Stimulated activated CD4-positive, alpha-beta T cell treated with anti-CD3 and anti-CD28 coated beads, Interleukin-1b, Interleukin-23, amount 100 ng/mL, for 1 hour (primary cell): ENCODE measurements at places on chromosomes 13 and 19.

GRCh38 chr13:76722782-76723181 is 163.4 kb downstream of the KCTD12 start:
- DNase-seq: no peak

GRCh38 chr19:4061683-4062418 is 4.8 kb downstream of the ZBTB7A start:
- no peak for DNase-seq

DNA sequence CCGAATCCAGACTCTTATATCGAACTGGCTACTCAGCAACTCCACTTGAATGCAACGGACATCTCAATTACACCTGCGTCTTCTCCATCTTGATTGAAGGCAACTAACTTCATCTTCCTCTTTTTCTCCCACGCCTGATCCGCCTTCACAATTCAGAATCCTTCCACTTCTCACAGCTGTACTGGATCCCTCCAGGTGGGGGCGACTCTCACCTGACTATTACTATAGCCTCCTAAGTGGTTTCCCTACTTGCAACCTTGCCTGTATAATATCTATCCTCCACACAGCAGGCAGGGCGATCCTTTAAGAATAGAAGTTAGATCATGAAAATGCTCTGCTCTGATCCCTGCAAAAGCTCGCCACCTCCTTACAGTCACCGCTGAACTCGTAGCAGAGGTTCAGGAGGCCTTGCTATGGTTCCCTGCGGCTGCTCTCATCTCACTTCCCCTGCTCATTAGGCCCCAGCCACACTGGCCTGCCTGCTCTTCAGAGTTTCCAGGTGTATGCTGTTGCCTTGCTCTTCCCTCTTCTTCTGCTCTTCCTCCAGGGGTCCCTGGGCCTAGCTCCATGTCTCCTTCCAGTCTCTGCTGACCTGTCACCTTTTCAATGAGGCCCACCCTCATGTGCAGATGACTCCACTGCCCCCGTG is 31.9 kb downstream of the RFXAP start:
- no peak for DNase-seq

GRCh38 chr19:31699421-31699820 is 350.2 kb upstream of the TSHZ3 start:
- DNase-seq: no peak

DNA sequence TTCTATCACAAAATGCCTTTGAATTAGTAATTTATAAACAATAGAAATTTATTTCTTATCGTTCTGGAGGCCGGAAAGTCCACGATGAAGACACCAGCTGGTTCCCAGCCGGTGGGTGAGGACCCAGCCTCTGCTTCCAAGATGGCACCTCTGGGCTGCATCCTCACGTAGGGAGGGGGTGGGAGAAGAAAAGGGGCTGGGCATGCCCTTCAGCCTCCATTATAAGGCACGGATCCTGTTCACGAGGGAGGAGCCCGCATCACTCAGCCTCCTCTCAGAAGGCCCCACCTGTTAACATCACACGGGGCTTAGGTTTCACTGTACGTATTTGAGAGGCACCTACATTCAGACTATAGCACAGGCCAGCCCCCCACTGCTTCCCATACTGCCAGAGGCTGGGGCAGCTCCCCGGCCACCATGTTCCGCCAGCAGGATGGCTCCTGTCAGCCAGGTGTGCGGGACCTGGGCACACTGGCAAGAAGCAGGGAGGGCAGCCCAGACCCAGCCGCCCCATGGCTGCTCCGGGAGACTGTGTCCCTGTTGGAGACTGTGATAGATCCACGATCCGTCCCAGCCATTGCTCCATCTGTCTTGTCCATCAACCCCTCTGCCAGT is 131.6 kb downstream of the SOX1 start:
- DNase-seq: no peak

DNA sequence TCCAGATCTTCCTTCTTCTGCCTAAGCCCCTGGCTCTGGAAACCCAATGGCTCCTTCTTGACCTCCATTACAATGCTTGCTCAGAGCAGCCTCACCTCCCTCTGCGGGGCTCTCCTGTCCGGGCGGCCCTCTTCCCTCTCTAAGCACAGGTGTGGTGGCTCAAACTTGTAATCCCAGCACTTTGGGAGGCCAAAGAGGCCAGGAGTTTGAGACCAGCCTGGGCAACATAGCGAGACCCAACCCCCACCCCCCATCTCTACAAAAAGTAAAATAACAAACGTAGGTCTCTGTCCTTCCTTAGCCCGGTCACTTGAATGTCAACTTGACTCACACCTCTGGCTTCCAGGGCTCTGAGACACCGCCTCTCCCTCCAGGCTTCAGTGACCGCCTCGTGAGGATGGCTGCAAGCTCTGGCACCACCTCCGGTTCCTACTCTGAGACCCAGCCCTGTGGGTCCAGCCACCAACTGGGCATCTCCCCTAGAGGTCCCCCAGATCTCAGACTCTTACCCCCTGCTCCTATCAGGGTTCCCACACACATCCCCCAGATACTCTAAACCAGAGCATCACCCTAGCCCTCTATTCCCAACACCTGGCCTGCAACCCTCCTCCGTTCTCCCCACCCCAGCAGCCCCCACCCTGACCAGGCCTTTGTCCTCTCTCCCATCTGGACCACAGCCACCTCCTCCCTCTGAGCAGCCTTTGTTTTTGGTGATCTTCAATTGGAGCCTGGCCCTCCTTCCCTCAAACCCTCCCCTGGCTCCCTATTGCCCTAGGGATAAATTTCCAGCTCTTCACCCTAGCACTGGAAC is 4.7 kb upstream of the TLE2 start:
- DNase-seq: no peak

GRCh38 chr19:55418185-55418584 is 10.6 kb upstream of the UBE2S start:
- no peak for DNase-seq

- DNase-seq: no peak
Observed at GRCh38 chr13:52894413-52894812, 46.0 kb upstream of the PCDH8 start.

GRCh38 chr13:100139817-100140216 is 50.9 kb downstream of the PCCA start:
- DNase-seq: no peak

GRCh38 chr19:48915757-48916156 is 15.6 kb downstream of the NUCB1 start:
- no peak for DNase-seq

GRCh38 chr19:55698256-55698655 is 23.2 kb downstream of the EPN1 start:
- DNase-seq: no peak

DNA sequence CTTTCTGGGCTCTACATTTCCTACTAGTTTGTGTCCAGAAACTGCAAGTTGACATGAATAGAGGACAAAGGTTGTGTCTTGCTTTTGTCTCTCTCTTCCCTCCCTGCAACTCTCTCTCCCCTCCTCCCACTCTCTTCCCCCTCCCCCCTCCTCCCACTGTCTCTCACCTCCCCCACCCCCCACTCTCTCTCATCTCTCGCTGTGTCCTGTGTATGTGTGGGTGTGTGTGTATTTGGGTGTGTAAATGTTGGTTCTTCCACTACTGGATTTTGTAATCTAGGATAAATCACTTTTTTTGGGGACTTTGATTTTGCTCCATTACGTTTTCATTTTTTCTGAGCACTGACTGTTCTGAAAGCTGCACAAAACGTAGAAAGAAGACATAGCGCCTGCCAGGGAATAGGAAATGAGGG is 48.4 kb downstream of the AKAP11 start:
- DNase-seq: no peak

DNA sequence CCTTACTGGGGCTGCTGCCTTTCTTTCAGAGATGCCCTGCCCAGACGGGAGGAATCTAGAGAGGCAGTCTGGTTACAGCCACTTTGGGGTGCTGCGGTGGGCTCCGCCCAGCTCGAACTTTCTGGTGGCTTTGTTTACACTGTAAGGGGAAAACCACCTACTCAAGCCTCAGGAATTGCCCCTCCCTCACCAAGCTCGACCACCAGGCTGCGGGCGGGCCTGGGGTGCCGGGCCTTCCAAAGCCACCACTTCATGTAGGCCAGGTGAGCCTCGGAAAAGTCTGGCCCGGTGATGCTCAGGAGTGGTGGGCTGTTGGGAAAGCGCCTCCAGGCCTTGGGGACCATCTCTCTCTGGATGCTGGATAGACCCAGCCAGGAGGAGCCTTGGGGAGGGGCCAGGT is 218.6 kb downstream of the MTUS2 start:
- no peak for DNase-seq

- no peak for DNase-seq
Observed at GRCh38 chr13:93751117-93751516, 524.5 kb downstream of the GPC6 start.

GRCh38 chr13:112822851-112823250 is 133.0 kb downstream of the ATP11A start:
- DNase-seq: no peak

- no peak for DNase-seq
Observed at GRCh38 chr13:55991666-55992065, 1149.1 kb upstream of the PRR20A start.

GRCh38 chr19:18193388-18194180 is 566 bp downstream of the MPV17L2 start:
- DNase-seq: no peak

GRCh38 chr19:16496613-16496983 is 404 bp downstream of the C19orf44 start:
- no peak for DNase-seq

- DNase-seq: peak; percentile 48
Observed at GRCh38 chr19:49333811-49334288, 1.4 kb upstream of the CD37 start.

DNA sequence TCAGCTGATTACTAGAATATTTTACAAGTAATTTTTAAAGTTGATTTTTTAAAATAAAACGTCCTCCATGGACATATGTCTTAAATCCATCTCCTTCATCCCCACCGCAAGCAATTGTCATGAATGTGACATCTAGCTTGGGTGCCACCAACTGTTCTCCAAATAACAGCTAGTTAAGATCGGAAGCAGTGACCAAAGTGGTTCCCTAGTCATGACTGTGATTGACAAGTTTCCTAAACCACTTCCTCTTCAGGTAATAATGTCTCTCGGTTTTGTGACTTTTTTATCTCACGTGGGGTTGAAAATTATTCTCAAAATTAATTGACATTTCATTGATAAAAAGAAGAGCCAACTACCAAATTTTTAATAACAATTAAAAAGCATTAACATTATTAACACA is 135.3 kb upstream of the MIR17HG start:
- DNase-seq: no peak

DNA sequence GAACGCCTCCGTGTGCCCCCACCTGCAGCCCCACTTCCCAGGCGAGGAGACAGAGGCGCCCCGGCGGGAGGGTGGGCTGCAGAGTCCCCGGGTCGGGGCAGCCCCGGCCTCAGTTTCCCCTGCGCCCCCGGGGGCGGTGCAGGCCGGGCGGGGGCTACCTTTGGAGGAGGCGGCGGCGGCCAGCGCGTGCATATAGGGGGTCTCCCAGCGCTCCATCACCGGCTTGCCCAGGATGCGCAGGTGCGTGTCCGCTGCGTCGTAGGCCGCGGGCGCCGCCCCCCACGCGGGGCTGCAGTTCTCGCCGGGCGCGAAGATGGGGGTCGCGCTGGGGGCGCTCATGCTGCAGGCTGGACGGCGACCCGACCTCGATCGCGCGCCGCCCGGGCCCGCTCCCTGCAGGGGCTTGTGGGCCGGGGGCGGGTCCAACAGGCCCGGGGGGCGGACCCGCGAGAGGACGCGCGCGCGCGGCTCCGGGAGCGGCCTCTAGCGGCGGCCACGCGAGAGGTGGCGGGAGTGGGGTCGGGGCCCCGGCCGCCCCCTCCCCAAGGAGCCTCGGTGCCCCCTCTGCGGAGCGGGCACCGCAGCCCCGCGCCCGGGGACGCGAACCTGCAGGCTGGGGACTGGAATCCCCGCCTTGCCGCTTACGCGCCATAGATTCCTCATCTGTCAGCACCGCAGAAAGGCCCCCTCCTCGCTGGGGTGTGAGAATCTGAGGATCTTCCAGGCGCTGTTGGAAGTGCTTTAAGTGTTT is at the start of gene GAMT:
TSS of gene GAMT (minus strand) at position 405 of the 751 bp plus-strand sequence. CDS start at position 339, 66 bp downstream.
- DNase-seq: no peak

DNA sequence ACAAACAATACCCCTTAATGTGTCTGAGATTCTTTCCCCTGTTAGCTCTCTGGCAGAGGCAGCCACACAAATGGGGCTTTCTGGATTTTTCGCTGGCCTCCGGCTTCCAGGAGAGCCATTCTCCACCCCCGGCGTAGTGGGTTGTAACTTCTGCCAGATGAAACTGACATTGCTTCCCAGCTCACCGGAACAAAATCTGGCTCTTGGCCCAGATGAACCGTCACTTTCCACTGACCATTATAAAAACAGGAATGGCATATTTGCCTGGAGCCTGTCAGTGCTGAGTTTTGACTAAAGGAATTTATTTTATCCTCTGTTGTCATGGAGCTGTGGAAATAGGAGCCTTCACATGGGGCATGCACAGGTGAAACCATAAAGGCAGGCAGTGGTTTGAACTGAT is 120.6 kb upstream of the GPR12 start:
- DNase-seq: no peak

GRCh38 chr19:3537101-3537437 is 1.9 kb upstream of the TEKTIP1 start:
- DNase-seq: no peak

DNA sequence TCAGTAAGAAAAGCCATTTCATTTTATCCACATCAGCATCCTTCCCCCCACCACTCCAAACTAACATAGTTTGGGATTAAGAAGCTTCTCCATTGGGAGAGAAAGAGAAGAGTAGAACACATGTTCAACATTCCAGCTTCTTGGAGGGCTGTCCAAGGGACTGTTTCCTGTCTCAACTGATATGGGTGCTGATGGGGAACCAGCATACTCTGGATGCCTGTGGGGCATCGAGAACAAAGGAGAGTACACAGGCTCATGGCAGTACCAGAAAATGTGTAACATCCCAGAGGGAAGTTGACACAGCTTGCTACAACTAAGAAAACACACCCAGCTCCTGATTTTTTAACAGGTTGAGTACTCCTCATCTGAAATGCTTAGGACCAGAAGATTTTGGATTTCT is 24.7 kb downstream of the SUCLA2 start:
- no peak for DNase-seq

- no peak for DNase-seq
Observed at GRCh38 chr19:9909251-9909650, 27.1 kb downstream of the OLFM2 start.

DNA sequence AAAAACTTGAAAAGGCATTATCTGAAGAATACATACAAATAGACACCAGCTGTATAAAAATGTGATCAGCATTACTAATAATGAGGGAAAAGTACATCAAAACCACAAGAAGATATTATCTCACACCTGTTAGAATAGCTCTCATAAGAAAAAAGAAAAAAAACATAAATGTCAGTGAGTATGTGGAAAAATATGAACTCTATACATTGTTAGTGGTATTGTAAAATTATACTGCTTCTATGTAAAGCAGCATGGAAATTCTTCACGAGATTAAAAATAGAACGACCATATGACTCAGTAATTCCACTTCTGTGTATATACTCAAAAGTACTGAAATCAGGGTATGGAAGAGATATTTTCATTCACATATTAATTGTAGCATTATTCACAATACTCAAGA is 1146.4 kb downstream of the SLITRK5 start:
- no peak for DNase-seq

GRCh38 chr13:87130423-87130822 is 540.7 kb upstream of the SLITRK5 start:
- no peak for DNase-seq

GRCh38 chr13:35770756-35771297 is 294.3 kb upstream of the MAB21L1 start:
- no peak for DNase-seq
